ENCODE measurements at places on chromosomes 13 and 19. TPM values are rescaled to one million over a fixed set of nuclear protein-coding genes. Genes with fewer than 3 reads are reported as not detected.

- DNase-seq = peak; percentile 30
Measured at GRCh38 chr13:111006506-111007031, 91.7 kb upstream of the ANKRD10 start.

- no peak for DNase-seq
Measured at GRCh38 chr13:32075170-32075851, 43.7 kb downstream of the FRY start.

The TBC1D17 gene
- total RNA-seq = 48.5 TPM

- no peak for DNase-seq
Measured at GRCh38 chr19:3986260-3987041, 1.2 kb upstream of the EEF2 start.

DNA sequence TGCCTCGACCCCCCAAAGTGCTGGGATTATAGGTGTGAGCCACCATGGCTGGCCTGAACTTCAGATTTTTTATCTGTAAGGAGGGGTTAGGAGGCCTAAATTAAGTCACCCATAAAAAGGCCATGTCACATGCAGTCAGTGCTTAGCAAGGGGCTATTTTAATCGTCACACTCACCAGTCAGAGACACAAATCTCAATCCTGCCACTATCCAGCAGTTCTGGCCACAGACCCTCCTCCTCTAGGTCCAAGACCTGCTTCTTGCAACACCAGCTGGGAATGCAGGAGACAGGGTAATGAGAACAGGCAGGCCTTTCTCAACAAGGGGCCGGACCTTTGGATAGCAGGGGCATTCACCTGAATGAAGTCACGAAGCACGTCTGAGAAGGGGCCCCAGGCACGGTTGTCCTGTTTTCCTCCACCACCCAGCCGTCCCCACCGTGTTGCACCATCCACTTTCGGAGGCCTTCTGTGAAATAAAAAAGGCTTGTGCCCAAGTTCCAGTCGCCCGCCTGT lies 1.4 kb downstream of the FBXO27 start:
- no peak for DNase-seq

DNA sequence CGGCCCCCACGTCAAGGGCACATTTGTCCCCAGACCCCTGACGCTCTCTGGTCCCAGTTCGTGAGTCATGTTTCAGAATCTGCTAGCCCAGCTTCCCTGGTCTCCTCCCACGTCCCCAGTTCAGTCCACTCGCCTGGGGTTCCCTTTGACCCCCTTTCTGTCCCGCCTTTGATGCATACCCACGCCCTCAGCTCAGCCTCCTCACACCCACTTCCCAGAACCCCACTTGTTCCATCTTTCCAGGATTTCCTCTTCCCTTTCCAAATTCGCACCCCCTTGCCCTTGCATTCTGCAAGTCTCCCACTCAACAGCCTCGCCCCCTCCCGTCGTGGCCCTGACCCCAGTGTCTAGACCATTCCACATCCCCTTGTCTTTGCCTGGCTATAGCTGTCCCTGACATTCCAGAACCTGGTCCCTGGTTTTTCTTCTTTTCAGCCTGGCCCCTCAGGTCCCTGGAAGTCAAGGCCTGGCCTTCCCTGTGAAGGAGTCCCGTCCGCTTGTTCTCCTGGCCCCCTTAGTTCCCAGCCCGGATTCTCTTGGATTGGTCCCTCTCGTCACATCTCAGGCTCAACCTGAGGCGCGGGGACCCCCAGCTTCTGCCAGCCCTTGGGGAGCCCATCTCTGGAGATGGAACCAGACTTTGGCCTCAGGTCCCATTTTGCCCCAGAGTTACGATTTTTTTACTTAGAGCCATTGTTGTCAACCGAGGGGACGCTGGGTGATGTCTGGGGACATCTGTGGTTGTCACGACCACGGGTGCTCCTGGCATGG lies 1.3 kb downstream of the NCLN start:
- DNase-seq = no peak

- no peak for DNase-seq
Measured at GRCh38 chr13:72523049-72523448, 204.4 kb downstream of the MZT1 start.

The STK24 gene
- 68.9 TPM for total RNA-seq

- no peak for DNase-seq
Measured at GRCh38 chr19:50401605-50402450, 16.9 kb upstream of the SPIB start.

GRCh38 chr13:95822303-95822702 lies 145.4 kb downstream of the DNAJC3 start:
- no peak for DNase-seq

DNA sequence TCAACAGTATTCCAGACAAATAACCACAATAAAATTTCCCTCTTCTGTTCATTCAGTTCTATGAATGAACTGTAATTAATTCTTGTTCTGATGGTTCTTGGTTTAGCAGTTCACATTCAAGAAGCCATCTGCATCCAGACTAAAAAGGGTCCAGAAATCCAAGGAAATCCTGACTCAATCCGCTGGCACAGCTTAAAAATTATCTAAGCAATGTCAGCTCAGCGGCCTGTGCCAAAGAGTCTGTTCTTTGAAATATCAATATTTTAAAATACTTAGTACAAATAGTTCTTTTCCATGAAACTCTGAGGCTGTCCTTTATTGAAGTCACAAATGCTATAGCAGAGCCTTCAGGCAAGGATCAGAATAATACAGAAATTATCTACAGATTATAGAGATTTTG lies 57.2 kb downstream of the DHRS12 start:
- DNase-seq = no peak

The TLE6 gene
- total RNA-seq = 4.4 TPM

The MIR17HG gene
- 3.1 TPM for total RNA-seq

The EVI5L gene
- total RNA-seq = 14.4 TPM

GRCh38 chr13:94520001-94520400 lies 40.5 kb upstream of the DCT start:
- DNase-seq = no peak

DNA sequence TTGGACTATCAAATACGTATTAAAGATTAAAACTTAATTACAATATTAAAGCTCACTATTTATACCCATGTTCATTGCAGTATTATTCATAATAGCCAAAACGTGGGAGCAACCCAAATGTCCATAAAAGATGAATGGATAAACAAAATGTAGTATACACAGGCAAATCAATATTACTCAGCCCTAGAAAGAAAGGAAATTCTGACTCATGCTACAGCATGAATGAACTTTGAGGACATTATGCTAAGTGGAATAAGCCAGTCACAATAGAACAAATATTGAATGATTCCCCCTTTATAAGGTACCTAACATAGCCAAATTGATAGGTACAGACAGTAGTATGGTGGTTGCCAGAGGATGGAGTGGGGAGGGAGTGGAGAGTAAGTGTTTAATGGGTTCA lies 457.3 kb downstream of the FGF14 start:
- no peak for DNase-seq

- no peak for DNase-seq
Measured at GRCh38 chr19:39236527-39236926, 8.3 kb downstream of the IFNL3 start.

DNA sequence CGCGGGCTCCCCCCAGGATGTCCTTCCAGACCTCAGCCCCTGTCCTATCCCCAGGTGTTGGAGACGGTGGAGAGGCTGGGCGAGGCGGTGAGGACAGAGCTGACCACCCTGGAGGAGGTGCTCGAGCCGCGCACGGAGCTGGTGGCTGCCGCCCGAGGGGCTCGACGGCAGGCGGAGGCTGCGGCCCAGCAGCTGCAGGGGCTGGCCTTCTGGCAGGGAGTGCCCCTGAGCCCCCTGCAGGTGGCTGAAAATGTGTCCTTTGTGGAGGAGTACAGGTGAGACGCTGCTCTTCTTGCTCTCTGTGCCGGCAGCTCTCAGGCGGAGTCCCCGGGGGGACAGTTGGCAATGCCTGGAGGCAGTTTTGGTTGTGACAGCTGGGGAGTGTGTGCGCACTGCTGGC lies 6.9 kb downstream of the TTYH1 start:
- no peak for DNase-seq

The ZIM2 gene
- total RNA-seq = not detected

- no peak for DNase-seq
Measured at GRCh38 chr13:27304099-27304498, 33.5 kb downstream of the RASL11A start.

All from tibial nerve (tissue), 4 donors.